ENCODE measurements at places on chromosomes 11 and 22. TPM values are rescaled to one million over a fixed set of nuclear protein-coding genes. Genes with fewer than 3 reads are reported as not detected.

Gene BLID
- total RNA-seq = 40.5 TPM

Gene C1QTNF4
- 0.17 TPM for total RNA-seq

Gene DBX1
- not detected for total RNA-seq

Gene TRAF6
- total RNA-seq = 8.8 TPM

Gene SERPING1
- 11.6 TPM for total RNA-seq

Gene WBP2NL
- 0.73 TPM for total RNA-seq
